ENCODE measurements at places on chromosomes 12 and 14.

GRCh38 chr12:5945071-5946008 is at the start of gene ANO2:
ANO2 (minus strand) TSS chr12:5945259; CDS start chr12:5945217, 42 bp downstream.
- peak within 1 kb of the TSS; percentile 46 for H3K4me3 ChIP-seq
- H3K4me1 ChIP-seq: peaks cover 9% of the 10 kb centered on the region
- DNase-seq: no peak
- no peaks in the 10 kb centered on the region for H3K27me3 ChIP-seq
- H3K27ac ChIP-seq: no peak within 1 kb of the TSS

DNA sequence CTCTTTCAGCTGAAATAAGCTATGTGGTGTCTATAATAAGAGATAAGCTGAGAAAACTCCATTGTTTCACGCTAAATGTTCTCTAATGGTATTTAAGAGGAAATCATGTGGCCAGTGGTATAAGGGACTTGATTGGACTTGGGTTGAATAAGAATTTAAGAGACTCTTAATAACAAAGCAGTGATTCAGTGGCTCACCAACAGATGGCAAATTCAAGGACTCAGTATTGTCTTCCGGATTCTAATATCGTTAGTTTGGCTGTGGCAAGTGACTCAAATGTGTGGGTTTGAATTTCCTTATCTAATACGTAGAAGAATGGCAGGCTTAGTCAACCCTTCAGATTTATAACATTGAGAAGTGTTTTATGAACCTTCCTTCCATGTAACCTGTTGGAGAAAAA is 49.1 kb upstream of the KCNH3 start:
- H3K4me1 ChIP-seq: no peaks in the 10 kb centered on the region
- H3K4me3 ChIP-seq: no peak overlapping the region
- DNase-seq: no peak
- no peaks in the 10 kb centered on the region for H3K27me3 ChIP-seq

DNA sequence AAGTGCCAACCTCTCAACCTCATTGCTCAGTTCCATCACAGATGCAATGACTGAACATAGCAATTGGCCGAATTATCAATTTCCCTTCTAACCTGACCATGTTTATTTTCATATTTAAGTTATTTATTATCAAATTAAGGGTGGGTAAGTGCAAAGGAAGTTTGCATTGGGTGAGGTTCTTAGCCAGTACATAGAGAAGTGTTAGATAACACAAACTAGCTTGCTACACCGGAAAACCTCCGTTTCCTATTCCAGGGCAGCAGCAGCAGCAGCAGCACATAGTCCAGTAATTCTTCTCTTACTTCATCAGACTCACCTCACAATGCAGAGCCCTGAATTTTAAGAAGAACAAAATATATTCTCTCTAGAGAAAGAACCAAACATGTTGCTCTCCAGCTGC is 200.5 kb upstream of the OR4E1 start:
- DNase-seq: no peak
- H3K36me3 ChIP-seq: no peaks in the 10 kb centered on the region
- no peak overlapping the region for H3K4me3 ChIP-seq

DNA sequence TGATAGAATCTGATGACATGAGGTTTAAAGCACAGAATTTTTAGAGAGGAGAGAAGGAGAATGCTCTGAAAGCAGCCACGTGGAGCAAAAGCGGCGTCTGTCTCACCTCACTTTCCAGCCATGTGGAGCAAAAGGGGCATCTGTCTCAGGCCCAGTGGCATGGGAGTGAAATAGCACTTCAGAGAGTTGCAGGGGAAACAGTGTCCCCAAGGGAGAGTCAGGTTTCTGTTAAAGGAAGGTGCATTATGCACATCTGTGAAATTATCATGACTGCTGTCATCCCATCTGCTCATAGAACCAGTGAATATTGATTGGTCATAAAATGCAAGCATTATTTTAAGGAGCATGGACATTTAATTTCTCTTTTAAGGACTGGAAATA is 124.0 kb downstream of the BICD1 start:
- no peak for DNase-seq
- no peaks in the 10 kb centered on the region for H3K27me3 ChIP-seq
- H3K27ac ChIP-seq: no peak overlapping the region
- no peak overlapping the region for H3K4me3 ChIP-seq

DNA sequence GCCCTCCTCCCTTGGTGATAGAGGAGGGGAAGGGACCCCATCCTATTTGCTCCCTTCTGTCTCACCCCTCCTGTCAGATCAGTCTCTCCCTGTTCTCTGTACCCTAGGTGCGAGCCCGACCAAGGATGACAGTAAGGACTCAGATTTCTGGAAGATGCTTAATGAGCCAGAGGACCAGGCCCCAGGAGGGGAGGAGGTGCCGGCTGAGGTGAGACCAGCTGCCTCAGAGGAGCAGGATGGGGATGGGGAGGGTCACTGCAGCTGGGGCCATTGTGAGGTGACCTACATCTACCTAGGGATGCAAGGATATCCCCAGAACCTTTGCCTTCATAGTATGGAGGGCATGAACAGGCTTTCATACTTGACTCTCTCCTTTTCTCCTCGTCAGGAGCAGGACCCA is 22.2 kb downstream of the AGAP2 start:
- peaks cover 53% of the 10 kb centered on the region for H3K36me3 ChIP-seq
- H3K4me1 ChIP-seq: no peaks in the 10 kb centered on the region
- DNase-seq: no peak
- no peak overlapping the region for H3K4me3 ChIP-seq

DNA sequence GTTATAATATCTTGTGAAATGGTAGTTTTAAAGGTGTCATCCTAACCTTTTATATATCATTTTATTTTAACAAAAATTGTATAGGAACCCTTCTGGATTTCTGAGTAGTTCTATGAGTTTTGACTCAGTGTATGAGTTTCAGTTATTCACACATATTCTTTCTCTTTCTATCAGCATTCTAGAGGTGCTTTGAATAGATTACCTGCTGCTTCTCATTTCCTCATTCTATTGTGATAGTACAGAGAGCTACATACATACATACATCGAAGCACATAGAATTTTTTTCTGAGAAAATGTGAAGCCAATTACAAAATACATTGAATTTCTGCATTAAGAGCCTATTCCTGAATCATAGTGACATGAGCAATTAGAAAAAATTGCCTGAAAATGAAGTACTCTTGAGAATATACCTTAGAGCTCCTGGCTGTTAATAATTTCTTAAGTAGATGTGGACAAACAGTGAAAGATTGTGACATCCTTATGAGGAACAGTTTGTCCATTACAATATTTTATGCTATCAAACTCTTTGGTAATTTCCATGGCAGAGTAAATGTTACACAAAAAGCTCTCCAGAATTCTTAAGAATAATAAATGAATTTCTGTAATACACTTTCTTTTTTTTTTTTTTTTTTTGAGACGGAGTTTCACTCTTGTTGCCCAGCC is 556.6 kb downstream of the TRHDE start:
- no peak for DNase-seq
- H3K4me3 ChIP-seq: no peak overlapping the region
- no peaks in the 10 kb centered on the region for H3K27me3 ChIP-seq
- H3K4me1 ChIP-seq: no peaks in the 10 kb centered on the region
- H3K36me3 ChIP-seq: no peaks in the 10 kb centered on the region

GRCh38 chr14:73833530-73834260 is 17.9 kb upstream of the PTGR2 start:
- H3K27ac ChIP-seq: no peak overlapping the region
- H3K36me3 ChIP-seq: no peaks in the 10 kb centered on the region
- no peaks in the 10 kb centered on the region for H3K27me3 ChIP-seq
- no peaks in the 10 kb centered on the region for H3K4me1 ChIP-seq
- H3K4me3 ChIP-seq: no peak overlapping the region
- no peak for DNase-seq

DNA sequence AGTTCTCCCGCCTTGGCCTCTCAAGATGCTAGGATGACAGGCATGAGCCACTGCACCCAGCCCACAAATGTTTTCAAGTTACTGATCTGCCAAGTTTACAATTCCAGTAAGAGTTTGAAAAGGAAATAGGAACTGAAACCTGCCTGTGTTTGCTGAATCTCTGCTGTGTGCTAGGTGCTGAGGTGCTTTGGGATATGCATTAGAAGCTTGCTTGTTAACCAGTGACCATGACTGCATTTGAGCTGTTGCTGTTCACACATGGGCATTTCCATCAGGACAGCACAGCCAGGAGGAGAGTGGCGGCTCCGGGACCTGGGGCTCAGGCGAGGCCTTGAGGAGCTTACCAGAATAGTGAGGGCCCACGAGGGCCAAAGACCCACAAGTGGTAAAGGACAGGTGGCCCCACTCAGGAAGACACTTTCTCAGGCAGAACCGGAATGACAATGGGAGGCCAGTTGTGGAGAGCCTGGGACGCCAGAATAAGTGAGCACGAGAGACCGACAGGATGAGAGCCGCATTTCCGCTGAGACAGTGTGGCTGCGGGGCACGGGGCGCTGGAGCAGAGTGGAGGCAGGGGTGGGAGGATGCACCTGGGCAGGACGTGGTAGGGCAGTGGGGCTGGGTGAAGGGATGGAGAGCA is 54.5 kb upstream of the MMP17 start:
- DNase-seq: no peak
- no peaks in the 10 kb centered on the region for H3K27me3 ChIP-seq

DNA sequence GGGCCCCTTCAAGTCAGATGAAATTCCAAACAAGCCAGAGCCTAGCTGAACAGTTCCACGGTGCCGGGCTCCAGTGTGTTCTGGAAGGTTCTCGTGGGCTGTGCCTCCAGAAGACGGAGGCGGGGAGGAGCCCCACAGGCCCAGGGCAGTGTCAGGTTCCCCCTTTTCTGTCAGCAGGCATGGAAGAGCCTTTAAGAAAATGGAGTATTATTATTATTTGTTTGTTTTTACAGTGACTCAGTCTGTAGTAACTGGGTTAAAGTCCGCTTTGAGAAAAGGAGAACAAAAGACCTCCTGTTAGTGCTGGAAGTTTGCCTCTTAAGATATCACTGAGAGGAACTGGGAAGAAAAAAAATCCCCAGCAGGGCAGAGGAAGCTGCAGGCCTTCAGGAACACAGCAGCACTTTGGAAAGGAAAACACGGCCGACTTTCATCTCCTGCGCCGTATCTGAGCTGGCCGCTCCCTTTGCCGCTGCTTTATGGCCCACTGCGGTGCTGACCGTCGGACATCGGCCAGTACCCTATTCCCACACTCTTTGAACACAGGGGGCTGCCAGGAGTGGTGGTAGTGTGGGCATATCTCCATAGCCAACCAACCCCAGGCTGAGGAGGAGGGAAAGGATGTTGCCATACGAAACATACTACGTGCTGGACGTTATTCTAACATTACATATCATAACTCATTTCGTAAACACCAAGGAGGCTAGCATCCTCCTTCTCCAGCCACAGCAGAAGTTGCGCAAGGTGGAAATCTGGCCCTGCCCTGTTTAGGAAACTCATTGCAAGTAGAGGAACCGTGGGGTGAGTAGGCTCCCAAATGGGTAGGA is 194.0 kb downstream of the ZFP36L1 start:
- H3K4me3 ChIP-seq: peak overlapping the region; percentile 13
- H3K27ac ChIP-seq: peak overlapping the region; percentile 84
- H3K36me3 ChIP-seq: no peaks in the 10 kb centered on the region
- no peaks in the 10 kb centered on the region for H3K27me3 ChIP-seq
- DNase-seq: no peak

- H3K27ac ChIP-seq: no peak overlapping the region
- no peak overlapping the region for H3K4me3 ChIP-seq
- no peaks in the 10 kb centered on the region for H3K27me3 ChIP-seq
- no peaks in the 10 kb centered on the region for H3K4me1 ChIP-seq
- DNase-seq: no peak
Observed at GRCh38 chr12:116955382-116956021, 44.8 kb downstream of the FBXW8 start.

DNA sequence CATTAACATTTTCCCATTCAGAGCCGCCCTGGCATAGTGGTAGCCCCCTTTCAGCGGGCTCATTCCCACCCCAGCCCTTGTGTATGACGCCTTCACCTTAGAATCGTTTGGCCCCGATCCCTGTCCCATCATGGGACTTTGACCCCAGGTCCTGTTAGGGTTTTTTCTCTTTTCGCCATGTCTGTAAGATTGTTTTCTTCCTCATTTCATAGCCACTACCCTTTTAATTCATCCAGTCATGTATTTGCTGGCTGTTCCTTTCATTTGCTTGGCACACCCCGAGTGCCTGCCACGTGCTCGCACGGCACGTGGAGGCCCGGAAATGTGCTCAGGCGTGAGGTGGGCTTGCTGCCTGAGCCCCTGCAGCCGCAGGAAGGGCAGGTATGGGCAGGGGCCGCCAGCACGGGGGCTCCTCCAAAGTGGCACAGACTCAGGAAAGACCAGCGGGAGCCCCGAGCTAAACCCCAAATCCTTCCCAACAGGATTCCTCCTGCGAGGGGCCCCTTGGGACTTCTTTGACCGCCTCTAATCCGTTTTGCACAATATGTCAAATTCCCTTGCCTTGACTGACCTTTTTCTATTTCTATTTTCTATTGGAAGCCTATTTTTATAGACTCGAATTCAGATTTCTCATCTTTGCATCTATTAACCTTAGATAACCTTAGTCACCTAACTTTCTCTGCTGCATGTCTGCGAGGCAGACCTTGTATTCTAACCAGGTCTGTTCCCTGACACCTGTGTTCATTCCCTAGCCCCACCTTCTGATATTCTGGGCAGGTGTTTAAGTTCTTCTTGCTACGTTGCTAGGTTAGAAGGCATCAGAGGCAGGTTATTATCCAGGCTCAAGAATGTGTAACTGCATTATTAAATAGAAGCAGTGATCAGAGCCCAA is 114.8 kb downstream of the EML1 start:
- no peaks in the 10 kb centered on the region for H3K27me3 ChIP-seq
- H3K36me3 ChIP-seq: no peaks in the 10 kb centered on the region
- no peak overlapping the region for H3K4me3 ChIP-seq

Measured in esophagus squamous epithelium (tissue), 5 donors.